ENCODE measurements at places on chromosomes 2 and 18. TPM values are rescaled to one million over a fixed set of nuclear protein-coding genes. Genes with fewer than 3 reads are reported as not detected.

DNA sequence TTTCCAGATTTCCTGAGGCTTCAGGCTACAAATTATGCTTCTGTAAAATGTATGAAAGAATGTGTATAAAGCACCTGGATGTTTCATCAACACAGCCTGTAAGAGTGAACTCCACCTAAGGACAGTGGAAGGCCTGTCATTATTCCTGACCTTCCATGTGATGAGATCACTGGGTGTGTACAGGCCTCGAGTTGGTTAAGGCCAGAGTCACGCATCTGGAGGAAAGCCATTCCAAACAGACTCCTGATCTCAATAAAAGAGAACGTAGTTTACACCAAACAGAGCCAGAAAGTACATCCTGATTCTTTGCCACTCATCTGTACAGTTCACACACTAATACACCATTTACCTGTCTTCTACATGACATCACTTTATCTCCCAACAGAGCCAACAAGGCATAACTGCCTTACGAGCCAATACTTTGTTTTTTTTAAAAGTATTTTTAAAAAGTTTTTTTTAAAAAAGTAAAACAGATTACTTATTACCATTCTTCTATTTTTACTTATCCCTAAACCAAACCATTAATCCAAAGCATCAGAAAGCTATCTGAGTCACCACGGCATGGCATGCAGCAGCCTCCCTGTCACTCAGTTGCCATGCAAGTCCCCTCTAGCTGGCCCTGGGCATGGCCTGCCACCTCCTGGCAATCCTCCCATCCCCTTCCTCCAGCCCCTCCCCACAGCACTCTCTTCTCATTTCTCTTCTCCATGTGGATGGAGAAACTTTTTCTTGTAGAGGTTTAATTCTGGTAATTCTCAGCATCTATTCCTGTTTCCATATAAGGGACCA is 78.8 kb upstream of the TFCP2L1 start:
- H3K36me3 ChIP-seq = peaks cover 20% of the 10 kb centered on the region
- H3K4me3 ChIP-seq = no peak overlapping the region
- no peak overlapping the region for H3K27ac ChIP-seq

DNA sequence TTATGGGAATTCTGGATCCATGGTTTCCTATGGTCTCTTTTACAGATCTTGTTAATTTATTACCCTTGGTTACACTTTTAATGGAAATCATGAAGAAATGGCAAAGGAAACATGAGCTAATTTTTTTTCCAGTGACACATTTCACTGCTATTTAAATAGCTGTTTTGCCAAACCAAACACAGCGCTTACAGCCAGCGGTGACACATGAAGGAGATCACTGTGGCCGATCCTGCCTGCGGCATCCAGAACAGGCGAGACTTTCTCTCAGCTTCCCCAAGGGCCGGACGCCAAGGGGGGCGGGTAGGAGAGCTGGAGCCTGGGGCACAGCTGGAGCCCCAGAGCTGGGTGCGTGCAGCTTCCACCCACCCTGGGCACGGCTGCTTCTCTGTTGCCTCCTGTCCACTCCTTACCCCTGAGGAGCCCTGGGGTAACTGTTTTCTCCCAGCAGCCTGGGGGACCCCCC is 81.4 kb upstream of the PKDCC start:
- H3K36me3 ChIP-seq = no peaks in the 10 kb centered on the region
- no peaks in the 10 kb centered on the region for H3K4me1 ChIP-seq
- no peak for DNase-seq
- no peak overlapping the region for H3K27ac ChIP-seq
- no peak overlapping the region for H3K4me3 ChIP-seq

- H3K4me1 ChIP-seq = peaks cover 1% of the 10 kb centered on the region
- no peak overlapping the region for H3K27ac ChIP-seq
- H3K36me3 ChIP-seq = no peaks in the 10 kb centered on the region
- no peaks in the 10 kb centered on the region for H3K27me3 ChIP-seq
These were observed 55.4 kb downstream of the FAM171B start for GRCh38 chr2:186749219-186749618.

GRCh38 chr18:31931163-31931885 is 11.6 kb downstream of the TRAPPC8 start:
- H3K4me3 ChIP-seq = no peak overlapping the region
- H3K36me3 ChIP-seq = peaks cover 10% of the 10 kb centered on the region
- H3K27ac ChIP-seq = no peak overlapping the region
- H3K4me1 ChIP-seq = no peaks in the 10 kb centered on the region

DNA sequence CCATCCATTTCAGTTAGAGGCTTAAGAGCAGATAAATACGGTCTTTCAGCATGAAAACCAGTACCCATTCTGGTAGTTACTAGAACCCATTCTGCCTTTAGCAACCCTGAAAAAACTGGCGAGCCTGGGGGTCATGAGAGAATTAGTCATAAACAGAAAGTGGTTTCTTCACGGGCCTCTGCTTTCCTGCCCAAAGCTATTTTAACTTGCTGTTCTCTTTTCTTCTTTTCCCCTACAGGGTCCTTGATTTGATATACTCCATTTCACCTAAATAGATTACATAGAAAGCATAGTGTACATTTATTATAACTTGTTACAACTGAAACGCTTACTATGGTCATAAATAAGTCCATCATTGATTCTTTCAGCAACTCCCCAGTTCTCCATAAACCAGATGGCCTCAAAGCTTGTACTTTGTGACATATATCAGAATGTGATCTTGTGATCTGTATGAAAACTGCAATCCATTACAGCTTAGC is 48.3 kb downstream of the WDFY1 start:
- peaks cover 44% of the 10 kb centered on the region for H3K36me3 ChIP-seq
- no peak overlapping the region for H3K27ac ChIP-seq
- H3K27me3 ChIP-seq = no peaks in the 10 kb centered on the region
- peaks cover 17% of the 10 kb centered on the region for H3K4me1 ChIP-seq

- peaks cover 7% of the 10 kb centered on the region for H3K4me1 ChIP-seq
- H3K27ac ChIP-seq = no peak overlapping the region
- no peaks in the 10 kb centered on the region for H3K36me3 ChIP-seq
- H3K27me3 ChIP-seq = peaks cover 53% of the 10 kb centered on the region
These were observed 981 bp downstream of the RAMP1 start for GRCh38 chr2:237860273-237860935.

DNA sequence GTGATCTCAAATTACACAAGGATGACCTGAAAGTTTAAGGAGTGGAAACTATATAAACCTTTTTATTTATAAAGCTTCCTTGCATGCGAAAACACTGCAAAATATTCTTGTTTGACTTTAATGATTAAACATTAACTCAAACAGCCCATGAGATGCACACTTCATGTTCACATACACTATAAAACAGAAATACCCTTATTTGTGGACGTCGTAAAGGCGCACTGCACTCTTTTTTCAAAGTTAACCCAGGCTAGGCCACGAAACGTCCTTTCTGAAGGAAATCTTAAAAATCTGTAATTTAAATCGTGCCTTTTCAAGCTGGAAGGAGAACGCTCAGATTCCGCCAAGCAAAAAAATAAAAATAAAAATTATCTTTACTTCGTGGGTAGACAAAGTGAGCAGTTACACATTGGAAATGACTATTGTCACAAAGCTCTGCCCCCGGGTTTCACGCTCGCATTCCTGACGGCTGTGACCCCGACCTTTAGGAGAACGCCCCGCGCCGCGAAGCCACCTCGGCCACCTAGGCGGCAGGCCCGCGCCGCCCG is 728 bp downstream of the FAM168B start:
- peak overlapping the region; percentile 81 for H3K4me3 ChIP-seq
- H3K27ac ChIP-seq = peak overlapping the region; percentile 78
- H3K4me1 ChIP-seq = peaks cover 17% of the 10 kb centered on the region
- H3K36me3 ChIP-seq = peaks cover 12% of the 10 kb centered on the region
- DNase-seq = no peak

GRCh38 chr18:8754995-8755960 is 49.9 kb downstream of the MTCL1 start:
- H3K4me3 ChIP-seq = peak overlapping the region; percentile 79
- peak overlapping the region; percentile 88 for H3K27ac ChIP-seq
- H3K36me3 ChIP-seq = no peaks in the 10 kb centered on the region
- DNase-seq = peak; percentile 47
- H3K27me3 ChIP-seq = peaks cover 22% of the 10 kb centered on the region

- no peak overlapping the region for H3K4me3 ChIP-seq
- no peak for DNase-seq
- H3K27ac ChIP-seq = no peak overlapping the region
- H3K4me1 ChIP-seq = no peaks in the 10 kb centered on the region
- no peaks in the 10 kb centered on the region for H3K27me3 ChIP-seq
These were observed 1345.1 kb downstream of the SUCLG1 start for GRCh38 chr2:83113953-83114352.

Gene GRB14
- not detected for total RNA-seq

Gene MALL
- not detected for total RNA-seq

Gene NAT8
- total RNA-seq = not detected

Gene LIMS2
- 24.9 TPM for total RNA-seq

Gene UNC50
- 34.9 TPM for total RNA-seq

Gene ALPP
- total RNA-seq = not detected

Gene STPG4
- 0.19 TPM for total RNA-seq

Gene OXER1
- total RNA-seq = not detected

Gene CFAP210
- not detected for total RNA-seq

Gene CDH20
- 0.14 TPM for total RNA-seq
